ENCODE measurements at places on chromosomes 12 and 14.

- DNase-seq, result no peak
Observed at GRCh38 chr14:98173305-98173704, 1098.7 kb downstream of the BCL11B start.

GRCh38 chr12:26401874-26402273 lies 206.5 kb downstream of the SSPN start:
- DNase-seq, result no peak

GRCh38 chr12:51218607-51219161 lies 822 bp upstream of the POU6F1 start:
- DNase-seq, result no peak

GRCh38 chr14:75711105-75711795 lies 50.2 kb downstream of the TTLL5 start:
- peak; percentile 50 for DNase-seq

- no peak for DNase-seq
Observed at GRCh38 chr12:93727195-93727811, 50.1 kb downstream of the CRADD start.

- DNase-seq, result no peak
Observed at GRCh38 chr14:30791522-30792351, 82.6 kb upstream of the COCH start.

DNA sequence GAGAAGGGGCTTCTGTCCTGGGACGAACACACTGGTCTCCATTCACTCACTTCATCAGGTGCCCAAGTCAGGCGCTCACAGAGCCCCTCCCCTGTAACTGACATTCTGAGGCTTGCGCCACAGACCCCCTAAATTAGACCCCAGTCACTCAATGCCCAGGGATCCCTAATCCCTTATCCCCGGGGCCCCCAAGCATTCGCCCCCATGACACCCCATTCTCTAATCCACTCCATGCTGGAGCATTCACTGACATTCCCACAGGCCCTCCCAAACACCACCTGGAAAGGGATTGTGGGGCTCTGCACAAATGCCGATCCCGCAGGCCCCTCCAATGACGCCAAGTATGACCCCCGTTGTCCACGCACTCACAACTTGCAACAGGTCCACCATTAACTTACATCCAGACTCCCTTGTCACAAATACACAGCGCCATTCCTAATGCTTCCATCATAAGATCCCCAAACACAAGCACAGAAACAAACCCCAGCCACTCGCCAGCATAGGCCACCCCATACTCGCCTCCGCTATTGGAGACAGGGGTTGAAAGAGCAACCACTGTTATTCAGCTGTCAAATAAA lies 1.5 kb downstream of the ZNF605 start:
- no peak for DNase-seq

DNA sequence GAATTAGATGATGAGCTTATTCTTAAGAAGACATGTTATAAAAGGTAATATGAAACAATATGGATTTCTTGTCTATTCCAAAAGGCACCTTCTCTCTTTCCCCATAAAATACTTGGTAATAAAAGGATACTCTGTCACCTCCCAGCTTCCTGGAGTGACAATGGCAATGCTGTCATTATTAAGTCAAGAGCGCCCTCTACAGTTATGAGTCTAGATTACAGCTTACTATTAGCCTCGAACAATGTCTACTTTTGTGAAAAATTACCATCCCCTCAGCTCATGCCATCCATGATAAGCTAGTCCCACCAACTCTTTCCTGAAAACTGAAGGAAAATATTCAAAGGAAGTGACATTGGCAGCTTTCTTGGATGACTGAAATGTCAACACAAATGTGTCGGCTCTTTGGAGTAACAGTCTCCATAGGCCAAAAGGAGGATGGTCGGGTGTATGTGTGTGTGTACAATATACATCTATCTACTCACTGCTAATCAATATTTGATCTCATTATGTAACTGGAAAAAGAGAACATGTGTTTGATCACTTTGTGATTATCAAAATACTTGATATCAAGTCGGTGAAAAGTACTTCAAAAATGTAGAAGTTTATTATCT lies 48.7 kb upstream of the CDKN3 start:
- DNase-seq, result peak; percentile 90

DNA sequence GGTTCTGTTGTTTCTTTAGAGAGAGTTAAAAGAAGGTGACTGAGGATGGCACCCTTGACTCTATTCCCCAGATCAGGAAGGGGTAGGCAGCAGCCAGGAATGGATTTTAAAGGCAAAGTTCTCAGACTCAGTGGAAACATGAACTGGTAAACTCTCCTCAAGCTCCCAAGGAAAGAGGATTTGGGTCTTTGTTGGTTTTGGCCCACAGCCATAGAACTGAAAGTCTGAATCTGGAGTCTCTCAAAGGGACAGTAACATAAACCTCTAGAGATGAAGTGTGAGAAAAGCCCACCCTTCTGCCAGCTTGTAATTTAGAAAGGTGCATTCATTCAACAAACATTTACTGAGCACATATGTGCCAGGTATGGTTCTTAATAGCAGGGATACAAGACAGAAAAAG lies 28.6 kb upstream of the BLTP3B start:
- no peak for DNase-seq

DNA sequence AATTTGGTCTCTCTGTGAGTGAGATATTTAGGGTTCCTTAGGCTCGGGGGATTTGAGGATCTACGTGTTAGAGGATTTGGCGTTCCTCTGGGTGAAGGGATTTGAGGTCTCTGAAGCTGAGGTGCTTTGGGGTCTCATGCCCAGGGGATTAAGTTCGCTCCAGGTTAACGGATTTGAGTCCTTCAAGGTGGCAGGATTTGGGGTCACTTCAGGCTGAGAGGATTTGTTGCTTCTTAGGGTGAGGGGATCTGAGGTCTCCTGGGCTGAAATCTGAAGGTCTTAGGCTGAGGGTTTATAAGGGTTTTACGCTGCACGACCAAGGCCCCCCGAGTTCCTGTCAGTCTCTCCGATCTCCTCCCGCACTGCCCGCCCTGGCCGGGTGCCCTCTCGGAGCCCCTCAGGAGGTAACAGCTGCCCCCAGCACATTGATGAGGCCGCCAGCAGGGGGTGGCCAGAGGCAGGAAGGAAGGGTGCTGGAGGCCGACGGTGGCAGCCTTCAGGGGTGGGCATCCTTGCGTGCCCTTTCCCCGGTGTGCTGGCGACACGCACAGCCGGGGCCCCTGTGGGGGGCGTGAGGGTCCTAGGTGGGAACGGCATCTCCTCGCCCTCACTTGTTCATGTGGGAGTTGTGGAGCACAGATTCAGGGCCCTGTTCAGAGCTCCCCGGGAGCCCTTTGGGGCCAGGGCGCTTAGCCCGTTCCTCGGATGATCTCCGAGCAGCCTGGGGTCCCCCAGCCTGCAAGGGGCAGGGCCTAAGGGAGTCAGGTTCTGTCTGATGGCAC lies 14.3 kb downstream of the CEP170B start:
- no peak for DNase-seq

GRCh38 chr14:38958589-38958988 lies 144.4 kb downstream of the SEC23A start:
- DNase-seq, result no peak

GRCh38 chr12:24860546-24860945 lies 88.4 kb downstream of the BCAT1 start:
- DNase-seq, result no peak

- DNase-seq, result no peak
Observed at GRCh38 chr14:37974421-37974820, 233.3 kb upstream of the SSTR1 start.

- DNase-seq, result no peak
Observed at GRCh38 chr14:36721877-36722276, 60.2 kb downstream of the PAX9 start.

- no peak for DNase-seq
Observed at GRCh38 chr14:91350813-91351511, 66.7 kb downstream of the CCDC88C start.

DNA sequence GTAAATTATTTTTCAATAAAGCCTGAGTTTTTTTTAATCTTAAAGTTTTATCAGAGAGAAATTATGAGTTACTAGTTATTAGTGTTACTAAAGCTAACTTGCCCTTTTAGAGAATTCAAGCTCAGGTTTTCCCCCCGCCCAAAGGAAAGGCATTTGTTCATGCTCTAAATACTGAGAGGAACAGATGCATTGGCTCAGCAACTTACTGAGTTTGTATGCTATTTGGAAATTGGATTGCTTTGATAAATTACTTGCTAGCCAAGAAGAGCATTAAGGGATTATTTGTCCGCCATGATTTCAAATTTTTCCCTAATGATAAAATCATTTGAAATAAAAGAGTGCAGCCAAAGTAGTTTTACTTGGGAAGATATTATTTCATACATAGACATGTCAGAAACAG lies 149.4 kb downstream of the METTL25 start:
- DNase-seq, result no peak

DNA sequence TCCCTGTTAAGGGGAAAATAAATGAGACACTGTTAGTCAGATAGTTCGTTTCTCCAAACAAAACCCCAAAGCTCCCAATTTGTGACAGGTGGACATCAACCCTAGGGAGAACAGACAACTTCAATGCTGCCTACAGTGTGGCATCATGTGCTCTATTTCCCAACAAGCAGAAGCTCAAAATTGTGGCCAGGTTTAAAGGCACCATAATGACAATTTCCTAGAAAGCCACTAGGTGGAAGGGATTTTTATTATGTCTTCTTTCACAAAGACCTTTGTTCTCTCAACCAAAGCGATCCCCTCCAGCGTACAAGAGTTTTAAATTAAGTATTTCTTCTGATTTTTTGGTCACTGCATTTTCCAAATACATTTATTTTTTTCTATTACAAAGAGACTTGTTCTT lies 88.0 kb upstream of the MBIP start:
- DNase-seq, result no peak

GRCh38 chr14:79661752-79662151 lies 549.6 kb downstream of the DIO2 start:
- DNase-seq, result no peak

DNA sequence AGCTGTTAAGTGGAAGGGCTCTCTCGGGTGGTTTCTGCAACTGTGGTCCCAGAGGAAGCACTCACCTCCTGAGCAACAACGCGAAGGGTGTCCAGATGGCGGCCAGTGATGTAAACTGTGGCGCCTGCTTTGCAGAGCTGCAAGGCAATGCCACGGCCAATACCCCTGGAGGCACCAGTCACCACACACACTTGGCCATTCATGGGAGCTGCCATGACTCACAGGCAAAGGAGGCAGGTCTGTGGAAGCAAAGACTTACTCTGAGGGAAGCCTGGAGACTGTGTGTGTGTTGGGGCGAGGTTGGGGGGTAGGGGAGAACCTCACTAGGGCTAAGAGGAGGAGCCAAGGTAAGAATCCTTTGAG lies 707 bp downstream of the DHRS1 start:
- no peak for DNase-seq

DNA sequence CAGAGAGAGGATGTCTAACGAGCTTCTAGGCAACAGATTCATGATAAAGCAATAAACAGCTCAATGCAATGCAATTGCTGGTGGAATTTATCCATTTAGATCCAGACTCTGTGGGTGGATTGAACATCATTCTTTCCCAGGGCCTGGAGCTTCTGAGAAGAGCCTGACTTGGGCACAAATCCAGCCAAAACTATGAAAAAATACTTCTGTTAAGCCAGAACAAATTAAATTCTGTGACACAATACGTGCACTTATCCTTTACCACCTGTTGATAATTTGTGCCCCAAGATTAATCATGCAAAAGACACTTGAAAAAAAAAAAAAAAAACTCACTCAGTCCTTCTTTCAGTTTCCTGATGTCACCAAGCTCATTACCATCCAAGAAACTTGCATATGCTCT lies 446.0 kb upstream of the DCN start:
- DNase-seq, result no peak

GRCh38 chr12:11798006-11798708 lies 148.7 kb downstream of the ETV6 start:
- no peak for DNase-seq
